T-cell (primary cell): ENCODE measurements at places on chromosomes 7 and 10. TPM values are rescaled to one million over a fixed set of nuclear protein-coding genes. Genes with fewer than 3 reads are reported as not detected.

DNA sequence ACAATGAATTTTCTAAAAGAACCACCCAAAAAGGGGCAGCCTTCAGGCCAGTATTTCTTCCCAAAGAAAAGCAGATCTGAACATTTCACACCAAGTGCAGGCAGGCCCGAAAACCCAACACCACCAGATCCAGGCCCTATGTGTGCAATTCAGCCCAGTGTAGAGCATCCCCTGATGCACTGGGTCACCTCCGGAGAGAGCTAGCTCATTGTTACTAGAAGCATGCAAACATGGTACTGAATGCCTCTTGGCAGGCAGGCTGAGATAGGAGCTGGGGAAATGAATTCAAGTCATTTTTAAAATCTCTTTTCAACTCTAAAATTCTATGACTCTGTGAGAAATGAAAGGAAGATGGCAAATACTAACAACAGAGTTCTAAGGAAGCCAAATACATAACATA lies 174.8 kb downstream of the ELMO1 start:
- no peak overlapping the region for H3K4me3 ChIP-seq
- H3K27ac ChIP-seq = no peak overlapping the region
- H3K4me1 ChIP-seq = no peaks in the 10 kb centered on the region
- peaks cover 16% of the 10 kb centered on the region for H3K36me3 ChIP-seq
- DNase-seq = no peak

VSTM4 gene
- total RNA-seq = 0.09 TPM

KCNIP2 gene
- 2.0 TPM for total RNA-seq

GRCh38 chr7:131797841-131798240 lies 241.4 kb upstream of the PODXL start:
- no peak overlapping the region for H3K4me3 ChIP-seq
- H3K4me1 ChIP-seq = no peaks in the 10 kb centered on the region
- DNase-seq = no peak
- no peak overlapping the region for H3K27ac ChIP-seq

GRCh38 chr10:101725296-101726114 lies 30.5 kb upstream of the FBXW4 start:
- H3K4me1 ChIP-seq = no peaks in the 10 kb centered on the region
- DNase-seq = no peak
- no peaks in the 10 kb centered on the region for H3K36me3 ChIP-seq
- H3K27me3 ChIP-seq = peaks cover 12% of the 10 kb centered on the region
- no peak overlapping the region for H3K4me3 ChIP-seq

- no peak for DNase-seq
- H3K27me3 ChIP-seq = no peaks in the 10 kb centered on the region
- no peak overlapping the region for H3K4me3 ChIP-seq
- no peaks in the 10 kb centered on the region for H3K36me3 ChIP-seq
These were observed 15.7 kb downstream of the SH2D4B start for GRCh38 chr10:80553436-80553835.

- H3K36me3 ChIP-seq = no peaks in the 10 kb centered on the region
- no peak for DNase-seq
- H3K27ac ChIP-seq = no peak overlapping the region
- H3K27me3 ChIP-seq = no peaks in the 10 kb centered on the region
- H3K4me3 ChIP-seq = no peak overlapping the region
- no peaks in the 10 kb centered on the region for H3K4me1 ChIP-seq
These were observed 303.7 kb downstream of the BAMBI start for GRCh38 chr10:28981007-28981406.

- no peak overlapping the region for H3K4me3 ChIP-seq
- no peaks in the 10 kb centered on the region for H3K4me1 ChIP-seq
These were observed 39.6 kb upstream of the CCDC6 start for GRCh38 chr10:59945991-59946390.

DNA sequence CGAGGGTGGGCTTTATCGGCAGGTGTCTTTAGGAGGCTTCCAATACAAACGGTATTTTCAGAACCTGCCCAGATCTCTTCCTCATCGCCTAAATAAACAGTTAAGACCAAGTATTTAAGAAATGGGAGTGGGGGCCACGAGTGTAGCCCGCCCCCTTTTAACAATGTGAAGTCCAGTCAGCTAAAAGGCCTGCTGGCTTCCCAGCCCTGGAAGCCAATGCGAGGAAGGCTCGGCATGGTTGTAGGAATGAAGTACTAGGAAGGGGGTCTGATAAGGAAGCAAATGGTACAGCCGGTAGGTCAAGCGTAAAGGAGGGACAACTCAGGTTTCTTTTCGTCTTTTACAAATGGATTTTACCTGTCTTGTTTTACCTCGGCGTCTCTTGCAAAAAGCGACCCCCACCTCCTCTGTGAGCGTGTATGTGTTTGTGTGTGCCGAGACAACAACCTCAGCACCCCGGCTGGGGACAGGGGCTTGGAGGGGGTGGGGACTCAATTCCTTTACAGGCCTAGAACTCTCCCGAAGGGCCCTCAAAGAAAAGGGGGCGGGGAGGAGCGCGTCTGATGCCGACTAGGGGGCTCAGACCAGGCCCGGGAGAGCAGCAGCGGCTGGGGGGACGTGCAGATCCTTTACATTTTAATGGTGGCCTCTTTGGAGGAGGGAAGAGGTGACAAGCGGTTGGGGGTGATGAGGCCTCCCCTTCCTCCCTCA lies 147.6 kb downstream of the GPR85 start:
- no peaks in the 10 kb centered on the region for H3K27me3 ChIP-seq
- peak; percentile 33 for DNase-seq
- H3K27ac ChIP-seq = no peak overlapping the region
- H3K4me3 ChIP-seq = peak overlapping the region; percentile 89
- no peaks in the 10 kb centered on the region for H3K36me3 ChIP-seq

CCM2 gene
- 190 TPM for total RNA-seq

- no peaks in the 10 kb centered on the region for H3K4me1 ChIP-seq
- H3K27ac ChIP-seq = no peak overlapping the region
- no peak for DNase-seq
- H3K4me3 ChIP-seq = no peak overlapping the region
These were observed 6.4 kb downstream of the TAS2R41 start for GRCh38 chr7:143484119-143484518.

DNA sequence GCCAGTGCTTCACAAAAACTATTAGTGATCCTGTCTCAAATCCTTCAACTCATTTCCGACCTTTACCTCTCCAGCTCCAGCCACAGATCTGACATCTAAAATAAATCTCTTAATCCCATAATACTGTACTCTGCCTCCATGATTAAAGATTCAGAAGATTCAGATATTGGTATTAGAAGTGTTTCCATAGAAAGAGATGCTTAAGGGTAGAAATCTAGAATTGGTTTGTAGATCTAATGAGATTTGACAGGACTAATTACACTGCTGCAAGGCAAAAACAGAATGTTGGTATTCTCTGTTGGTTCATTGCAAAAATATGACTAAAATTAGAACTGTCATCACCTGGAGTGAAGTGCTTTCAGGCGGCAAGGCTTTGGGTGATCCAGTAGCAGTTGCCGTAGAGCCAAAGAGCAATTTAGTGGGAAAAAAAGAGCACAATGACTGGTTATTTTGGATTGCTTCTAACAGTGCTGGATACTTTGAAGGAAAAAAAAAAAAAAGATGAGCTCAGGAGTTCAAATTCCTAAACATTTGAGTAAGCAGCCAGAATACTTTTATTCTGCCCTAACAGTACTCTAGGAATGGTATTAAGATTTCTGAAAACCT lies 940.1 kb upstream of the SORCS1 start:
- no peaks in the 10 kb centered on the region for H3K4me1 ChIP-seq
- no peak for DNase-seq
- H3K36me3 ChIP-seq = no peaks in the 10 kb centered on the region
- no peak overlapping the region for H3K4me3 ChIP-seq
- H3K27me3 ChIP-seq = no peaks in the 10 kb centered on the region

DNA sequence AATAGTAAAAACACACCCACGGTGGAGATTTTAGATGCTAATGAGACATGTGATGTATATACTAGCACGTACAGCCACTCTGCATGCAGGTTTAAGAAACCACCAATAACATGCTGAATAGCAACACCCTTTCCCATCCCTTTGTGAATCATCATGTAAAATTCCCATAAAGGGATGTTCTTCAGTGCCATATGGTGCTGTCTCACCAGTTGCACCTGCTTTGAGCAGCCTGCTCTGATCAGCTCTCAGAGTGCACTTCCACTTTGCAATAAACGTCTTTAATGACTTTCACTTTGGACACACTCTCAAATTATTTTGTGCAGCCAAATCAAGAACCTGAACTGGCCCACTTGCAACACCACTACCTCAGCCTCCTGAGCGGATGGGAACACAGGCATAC lies 615.0 kb downstream of the ANKRD7 start:
- no peaks in the 10 kb centered on the region for H3K4me1 ChIP-seq
- DNase-seq = no peak
- H3K27me3 ChIP-seq = no peaks in the 10 kb centered on the region
- no peaks in the 10 kb centered on the region for H3K36me3 ChIP-seq
- H3K4me3 ChIP-seq = no peak overlapping the region
- no peak overlapping the region for H3K27ac ChIP-seq

TAS2R5 gene
- total RNA-seq = 2.1 TPM

ASZ1 gene
- total RNA-seq = not detected

TMEM229A gene
- total RNA-seq = not detected

UCN3 gene
- not detected for total RNA-seq

DNA sequence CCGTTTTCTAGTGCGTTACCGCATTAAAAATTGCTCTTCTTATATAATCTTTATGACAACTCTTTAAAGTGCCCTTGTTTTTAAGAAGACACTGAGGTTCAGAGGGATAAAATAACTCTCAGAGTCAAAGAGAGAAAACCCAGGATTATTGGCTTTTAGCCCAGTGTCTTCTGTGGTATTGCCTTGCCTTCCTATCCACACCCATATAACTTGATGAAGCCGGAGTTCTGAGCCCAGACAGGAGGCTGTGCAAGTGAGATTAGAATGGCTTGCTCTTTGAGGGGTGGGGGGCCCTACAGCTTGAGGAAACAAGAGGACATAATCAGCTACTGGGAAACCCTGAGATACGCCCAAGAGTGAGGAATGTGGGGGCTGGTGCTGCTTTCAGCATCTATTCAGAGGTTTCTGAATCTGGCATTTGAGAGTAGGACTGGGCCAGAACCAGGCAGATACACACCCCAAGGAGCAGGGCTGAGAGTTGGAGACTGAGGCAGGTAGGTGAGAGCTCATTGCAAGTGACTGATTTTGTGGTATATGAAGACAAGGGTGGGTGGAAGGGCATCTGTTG lies 2.3 kb downstream of the PRXL2A start:
- no peaks in the 10 kb centered on the region for H3K36me3 ChIP-seq
- H3K4me3 ChIP-seq = no peak overlapping the region
- no peak overlapping the region for H3K27ac ChIP-seq
- DNase-seq = no peak
- no peaks in the 10 kb centered on the region for H3K27me3 ChIP-seq

- H3K27me3 ChIP-seq = no peaks in the 10 kb centered on the region
- peaks cover 19% of the 10 kb centered on the region for H3K4me1 ChIP-seq
- H3K27ac ChIP-seq = no peak overlapping the region
- no peaks in the 10 kb centered on the region for H3K36me3 ChIP-seq
- DNase-seq = no peak
- H3K4me3 ChIP-seq = no peak overlapping the region
These were observed 61.4 kb downstream of the ST7 start for GRCh38 chr7:117014673-117015133.

DNA sequence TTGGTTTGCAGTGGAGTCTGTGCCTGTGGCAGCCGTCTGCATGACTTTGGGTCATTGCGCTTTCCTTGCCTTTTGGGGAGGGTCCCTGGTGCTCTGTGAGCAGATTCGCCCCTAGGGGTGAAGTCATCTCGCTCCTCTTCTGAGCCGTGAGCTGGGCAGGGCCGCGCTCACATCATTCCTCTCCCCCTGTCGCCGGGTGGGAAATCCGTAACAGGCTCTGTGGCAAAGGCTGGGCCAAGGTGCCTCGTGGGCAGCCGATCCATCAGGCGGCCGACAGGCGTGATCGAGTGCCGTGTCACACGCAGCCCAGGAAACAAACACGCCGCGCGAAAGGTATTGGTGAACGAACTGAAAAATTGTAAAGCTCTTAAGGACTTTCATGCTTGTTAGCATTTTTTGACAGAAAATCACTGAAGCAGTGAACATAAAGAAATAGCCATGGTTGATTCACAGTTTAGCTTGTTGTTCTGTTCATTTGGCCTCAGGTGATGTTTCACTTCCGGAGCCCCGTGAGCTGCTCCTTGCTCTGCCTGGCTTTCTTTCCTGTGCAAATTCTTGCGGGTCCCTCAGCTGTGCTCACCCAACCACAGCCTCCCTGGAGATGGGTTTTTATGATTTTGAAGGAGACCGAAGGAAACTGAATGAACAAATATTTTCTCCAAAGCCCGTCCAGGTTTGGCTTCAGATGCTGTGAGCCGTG lies 122.1 kb downstream of the NKX6-2 start:
- no peak overlapping the region for H3K4me3 ChIP-seq
- no peak for DNase-seq
- no peak overlapping the region for H3K27ac ChIP-seq

DNA sequence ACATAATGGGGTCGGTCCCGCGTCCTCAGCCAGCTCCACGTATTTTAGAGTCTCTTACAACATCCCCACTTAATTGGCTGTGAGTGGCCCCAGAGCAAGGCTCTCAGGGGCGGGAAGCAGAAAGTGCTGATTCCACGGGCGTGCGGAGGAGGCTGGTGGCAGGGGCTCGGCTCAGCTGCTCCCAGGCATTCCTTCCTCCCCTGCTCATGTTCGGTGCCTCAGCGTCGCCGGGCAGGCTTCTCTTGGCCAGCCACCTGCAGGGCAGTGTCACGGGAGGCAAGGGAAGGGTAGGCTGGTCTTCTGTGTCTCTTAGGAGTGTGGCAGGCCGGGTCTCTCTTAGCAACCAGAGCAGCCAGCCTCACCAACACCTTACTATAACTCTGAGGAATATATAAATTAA lies 33.8 kb downstream of the IL15RA start:
- peaks cover 13% of the 10 kb centered on the region for H3K4me1 ChIP-seq

GRCh38 chr7:44383566-44383965 lies 58.2 kb upstream of the CAMK2B start:
- H3K36me3 ChIP-seq = peaks cover 55% of the 10 kb centered on the region
- no peak for DNase-seq
- no peak overlapping the region for H3K27ac ChIP-seq
- no peaks in the 10 kb centered on the region for H3K4me1 ChIP-seq
- H3K4me3 ChIP-seq = no peak overlapping the region

- peak; percentile 78 for DNase-seq
- peak overlapping the region; percentile 93 for H3K4me3 ChIP-seq
- peak overlapping the region; percentile 72 for H3K27ac ChIP-seq
- no peaks in the 10 kb centered on the region for H3K27me3 ChIP-seq
- H3K4me1 ChIP-seq = peaks cover 12% of the 10 kb centered on the region
- H3K36me3 ChIP-seq = no peaks in the 10 kb centered on the region
These were observed 1.1 kb upstream of the GTF2I start for GRCh38 chr7:74656441-74656836.

PTPRN2 gene
- total RNA-seq = 1.6 TPM

MTG1 gene
- 79.3 TPM for total RNA-seq

ACSL5 gene
- 36.7 TPM for total RNA-seq

- no peaks in the 10 kb centered on the region for H3K36me3 ChIP-seq
- H3K27ac ChIP-seq = no peak within 1 kb of the TSS
- DNase-seq = peak; percentile 56
- H3K4me3 ChIP-seq = peak within 1 kb of the TSS; percentile 94
- H3K27me3 ChIP-seq = peaks cover 63% of the 10 kb centered on the region
These were observed at the start of gene MKX for GRCh38 chr10:27745732-27746396. MKX (minus strand) TSS chr10:27745819; CDS start chr10:27743415, 2,404 bp downstream.
